ENCODE measurements at places on chromosomes 5 and 9. TPM values are rescaled to one million over a fixed set of nuclear protein-coding genes. Genes with fewer than 3 reads are reported as not detected.

Gene NKD2
- total RNA-seq, result 0.94 TPM

Gene TOR4A
- total RNA-seq, result 63.9 TPM

Gene F2R
- total RNA-seq, result 3.6 TPM

Gene SLIT3
- 3.4 TPM for total RNA-seq

Gene RELL2
- total RNA-seq, result 2.1 TPM

Gene LRRC19
- total RNA-seq, result 130 TPM

Gene ENHO
- total RNA-seq, result 1.2 TPM

Gene GMCL2
- not detected for total RNA-seq

Gene DND1
- total RNA-seq, result 0.89 TPM

Gene SLC4A9
- total RNA-seq, result not detected

Gene SPINK7
- total RNA-seq, result not detected

Gene TMEM232
- 2.1 TPM for total RNA-seq
